ENCODE measurements at places on chromosomes 7 and 10. TPM values are rescaled to one million over a fixed set of nuclear protein-coding genes. Genes with fewer than 3 reads are reported as not detected.

- no peak for DNase-seq
These were observed 331.1 kb upstream of the MTPN start for GRCh38 chr7:136308230-136308629.

GRCh38 chr10:29760138-29760900, 125.5 kb upstream of the SVIL start:
- peak; percentile 31 for DNase-seq

DNA sequence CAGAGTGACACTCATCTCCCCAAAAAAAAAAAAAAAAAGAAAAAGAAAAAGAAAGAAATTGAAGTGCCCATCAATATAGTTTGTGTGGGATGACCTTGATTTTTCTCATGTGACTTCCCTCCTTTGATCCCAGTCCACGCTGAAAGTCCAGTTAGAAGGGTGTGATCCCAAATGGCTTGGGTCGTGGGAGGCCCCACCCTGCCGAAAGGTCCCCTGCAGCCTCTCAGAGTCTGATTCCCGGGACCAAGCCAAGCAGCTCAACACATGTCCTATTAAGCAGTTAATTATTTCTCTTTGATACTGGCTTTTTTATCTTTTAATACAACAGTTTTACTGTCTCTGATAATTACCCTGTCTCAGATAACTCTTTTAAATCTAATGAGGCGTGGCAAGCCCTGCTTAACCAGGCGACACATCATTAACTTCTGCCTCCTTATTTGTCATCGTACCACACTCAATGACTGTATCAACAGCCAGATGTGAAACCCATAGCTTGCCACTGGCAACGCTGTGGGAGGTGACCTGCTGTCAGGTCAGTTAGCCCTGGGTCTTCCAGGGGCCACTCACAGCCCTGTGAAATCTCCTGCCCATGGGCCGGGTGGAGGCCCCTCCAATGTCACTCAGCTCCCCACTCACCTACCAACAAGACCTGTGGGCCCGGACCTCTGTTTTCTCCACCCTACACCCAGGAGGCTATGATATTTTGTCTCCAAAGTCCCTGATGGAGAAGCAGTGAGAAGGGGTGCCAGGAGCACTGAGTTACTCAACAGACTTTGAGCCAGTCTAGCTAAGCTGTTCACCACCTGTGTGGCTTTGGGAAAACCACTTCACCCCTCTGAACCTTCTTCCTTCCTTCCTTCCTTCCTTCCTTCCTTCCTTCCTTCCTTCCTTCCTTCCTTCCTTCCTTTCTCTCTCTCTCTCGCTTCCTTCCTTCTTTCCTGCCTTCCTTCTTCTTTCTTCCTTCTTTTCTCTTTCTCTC, 110.0 kb upstream of the SFMBT2 start:
- DNase-seq = no peak

DNA sequence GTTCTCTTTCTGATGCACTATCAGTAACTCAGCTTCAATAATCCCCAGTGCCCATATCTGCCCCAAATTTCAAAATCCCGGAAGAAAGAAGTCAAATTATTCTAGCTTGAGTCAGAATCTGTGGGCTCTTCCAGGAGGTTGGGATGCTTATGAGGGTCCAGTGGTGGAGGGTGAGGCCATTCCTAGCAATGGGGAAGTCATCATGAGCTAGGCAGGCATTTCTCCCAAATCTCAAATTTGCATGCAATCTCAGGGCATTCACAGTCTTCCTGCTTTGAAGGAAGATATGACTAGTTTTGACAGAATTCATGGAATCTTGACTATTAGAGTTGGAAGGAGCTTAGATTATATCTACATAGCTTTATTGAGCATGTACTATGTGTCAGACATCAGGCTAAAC, 164.3 kb upstream of the AGK start:
- no peak for DNase-seq

BBS9 gene
- 7.9 TPM for total RNA-seq

- no peak for DNase-seq
These were observed 89.1 kb upstream of the KLF14 start for GRCh38 chr7:130823060-130823459.

CFAP43 gene
- 0.40 TPM for total RNA-seq

DNA sequence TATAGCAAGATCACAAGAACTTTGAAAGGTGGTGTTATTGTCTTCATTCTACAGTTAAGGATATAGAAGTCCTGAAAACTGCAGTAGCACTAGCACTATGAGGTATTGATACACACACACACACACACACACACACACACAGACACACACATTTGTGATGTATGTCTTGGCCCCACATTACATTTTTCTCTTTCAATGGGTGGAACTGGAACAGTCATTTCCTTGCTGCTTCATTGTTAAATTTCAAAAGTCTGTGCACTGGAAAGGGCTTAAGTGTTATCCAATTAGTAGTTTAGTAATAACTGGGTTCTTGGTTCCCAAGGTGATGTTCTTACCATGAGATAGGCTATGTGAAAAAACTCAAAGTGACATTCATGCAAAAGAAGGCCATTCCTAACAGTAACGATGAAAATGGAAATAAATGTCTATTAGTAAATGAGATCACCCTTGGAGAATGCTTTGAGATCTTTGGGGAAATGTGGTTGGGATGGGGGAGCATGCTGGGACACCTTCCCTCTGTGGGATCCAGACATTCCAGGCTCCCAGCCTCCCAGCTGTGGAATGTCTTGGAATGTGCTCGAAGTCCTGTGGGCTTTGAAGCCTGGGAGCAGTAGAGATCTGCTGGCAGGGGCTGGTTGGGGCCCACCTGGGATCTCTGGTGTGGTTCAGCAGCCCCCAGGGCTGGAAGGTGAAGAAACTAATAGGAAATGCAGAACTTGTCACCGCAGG, 37.4 kb upstream of the CALD1 start:
- DNase-seq = no peak

GRCh38 chr7:157265051-157265450, 71.8 kb upstream of the DNAJB6 start:
- DNase-seq = no peak
